ENCODE measurements at places on chromosomes 7 and 10.

GRCh38 chr7:41170466-41170865 is 532.4 kb downstream of the INHBA start:
- DNase-seq, result no peak

DNA sequence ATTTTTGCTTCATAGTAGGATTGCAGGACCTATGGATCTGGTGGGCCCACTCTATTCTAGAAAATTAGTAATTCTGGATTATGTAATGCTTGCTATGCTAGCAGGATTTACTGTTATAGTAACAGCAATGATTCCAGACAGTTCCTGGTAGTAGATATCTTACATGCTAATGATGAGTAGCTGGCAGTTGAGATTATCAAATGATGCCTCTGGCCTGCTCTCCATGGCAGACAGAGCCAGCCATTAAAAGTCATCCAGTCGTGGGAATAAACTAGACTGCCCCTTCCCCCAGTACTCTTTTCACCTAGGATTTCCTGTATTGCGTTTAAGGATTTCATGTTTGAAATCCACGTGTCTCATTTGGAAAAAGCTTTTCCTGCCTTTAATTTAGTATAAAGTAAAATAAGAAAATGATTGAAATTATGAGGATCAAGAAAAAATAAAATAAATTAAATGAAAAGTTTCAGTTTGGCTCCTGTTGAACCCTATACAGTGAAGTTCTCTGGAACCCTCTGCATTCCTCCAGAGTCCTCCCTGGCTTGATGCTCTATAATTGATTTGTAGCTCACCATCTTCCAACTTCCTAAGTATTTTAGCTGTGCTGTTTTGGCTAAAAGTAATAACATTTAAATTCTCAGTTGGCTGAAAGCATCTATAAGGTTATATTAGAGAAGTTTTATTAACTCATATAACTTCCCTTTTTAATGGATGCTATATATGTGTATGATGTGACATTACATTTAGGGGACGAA is 14.6 kb downstream of the UMAD1 start:
- no peak for DNase-seq

DNA sequence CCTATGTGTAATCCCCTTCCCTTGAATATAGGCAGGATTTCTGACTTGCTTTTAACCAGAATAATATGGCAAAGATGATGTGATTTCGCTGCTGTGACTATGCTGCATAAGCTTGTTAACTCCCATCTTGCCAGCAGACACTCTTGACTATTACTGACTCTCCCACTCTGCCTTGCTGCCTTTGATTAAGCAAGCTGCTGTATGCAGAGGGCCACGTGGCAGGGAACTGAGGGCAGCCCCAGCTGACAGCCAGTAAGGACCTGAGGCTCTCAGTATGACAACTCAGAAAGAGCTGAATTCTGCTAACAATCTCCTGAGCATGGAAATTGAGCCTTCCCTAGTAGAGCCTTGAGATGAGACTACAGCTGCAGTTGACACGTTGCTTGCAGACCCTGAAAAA is 279.4 kb upstream of the CACNA2D1 start:
- no peak for DNase-seq

GRCh38 chr10:132138133-132138532 is 48.6 kb upstream of the DPYSL4 start:
- DNase-seq, result no peak

DNA sequence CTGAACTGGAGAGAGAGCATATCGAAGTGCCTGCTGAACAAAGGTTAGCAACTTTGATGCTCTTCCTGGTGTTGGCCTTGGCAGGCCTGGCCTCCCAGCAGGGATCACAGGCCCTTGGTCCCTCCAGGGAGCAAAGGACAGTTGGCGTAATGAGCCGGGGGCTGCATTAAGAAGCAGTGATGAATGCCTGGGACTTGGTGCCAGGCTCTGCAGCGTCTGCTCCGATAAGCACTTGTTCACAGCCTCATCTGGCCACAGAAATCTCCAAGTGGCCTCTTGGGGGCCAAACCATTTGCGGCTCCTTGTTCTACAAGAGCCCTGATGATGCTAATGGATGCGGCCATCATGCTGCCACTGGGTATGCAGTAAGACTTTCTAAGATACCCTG is 31.8 kb downstream of the CRHR2 start:
- DNase-seq, result no peak

GRCh38 chr7:156792611-156793010 is 100.4 kb downstream of the LMBR1 start:
- no peak for DNase-seq

Data from activated T-helper 1 cell treated with anti-CD3 and anti-CD28 coated beads, Interleukin-2, amount 50 U/mL, for 16 hours (primary cell).